MV-4-11 (cell line): ENCODE measurements at places on chromosomes 1 and 21.

DNA sequence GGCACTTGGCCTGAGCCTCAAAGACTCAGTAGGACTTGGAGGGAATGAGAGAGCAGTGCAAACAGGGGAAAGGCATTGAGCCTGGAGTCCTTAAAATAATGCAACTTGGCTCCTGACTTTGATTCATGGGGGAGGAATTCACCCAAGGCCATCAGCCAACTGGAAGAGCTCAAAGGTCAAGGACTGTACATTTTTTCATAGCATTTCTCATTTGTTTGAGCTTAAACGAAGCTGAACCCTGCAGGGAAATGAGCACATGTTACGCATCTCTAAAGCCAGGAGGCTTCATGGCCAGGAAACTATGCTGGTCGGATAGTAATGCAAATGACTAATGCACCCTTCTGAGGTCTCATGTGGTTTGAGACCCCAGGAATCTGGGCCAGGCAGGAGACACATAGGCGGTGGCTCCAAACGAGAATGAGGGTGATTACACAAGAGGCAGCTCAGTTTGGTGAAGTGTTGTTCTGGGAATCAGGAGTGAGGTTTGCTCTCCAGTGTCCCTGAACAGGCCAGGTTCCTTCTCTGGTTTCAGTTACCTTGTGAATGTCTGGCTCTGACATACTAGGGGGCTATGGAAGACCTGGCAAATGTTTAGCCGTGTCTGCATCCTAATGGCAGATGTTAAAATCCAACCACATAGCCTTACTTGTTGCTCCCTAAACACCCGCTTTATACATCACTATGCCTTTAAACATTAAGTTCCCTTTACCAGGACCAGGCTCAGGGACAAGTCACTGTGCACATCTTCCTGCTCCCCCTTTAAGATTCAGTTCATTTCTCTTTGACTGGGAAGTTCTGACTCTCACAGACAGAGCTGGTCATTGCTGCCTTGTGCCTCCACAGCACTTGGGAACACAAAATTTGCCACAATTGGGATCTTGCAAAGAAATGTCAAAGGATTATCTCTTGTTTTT, 503.9 kb upstream of the USP24 start:
- no peak for DNase-seq

- no peak for DNase-seq
Measured at GRCh38 chr21:32413697-32414578, 1.4 kb downstream of the EVA1C start.

DNA sequence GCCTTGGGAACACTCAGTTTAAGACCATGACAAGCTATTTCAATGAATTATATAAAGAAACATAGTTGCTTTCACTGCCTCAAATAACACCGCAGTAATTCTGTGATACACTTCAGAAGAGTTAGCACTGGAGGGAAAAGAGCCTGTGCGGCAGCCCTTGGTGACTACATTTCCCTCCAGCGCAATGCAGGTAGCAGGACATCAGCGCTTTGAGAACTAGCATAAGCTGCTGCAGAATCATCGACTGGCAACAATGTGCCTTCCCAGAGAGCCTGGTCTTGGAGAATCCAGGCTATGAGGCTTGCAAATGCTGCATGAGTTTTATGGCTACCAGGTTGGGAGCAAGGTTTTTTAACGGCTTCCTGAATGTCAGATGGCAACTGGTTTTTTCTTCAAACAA, 7.5 kb downstream of the NRIP1 start:
- DNase-seq, result no peak

GRCh38 chr21:45821998-45822397, 159.6 kb upstream of the COL6A1 start:
- DNase-seq, result no peak

DNA sequence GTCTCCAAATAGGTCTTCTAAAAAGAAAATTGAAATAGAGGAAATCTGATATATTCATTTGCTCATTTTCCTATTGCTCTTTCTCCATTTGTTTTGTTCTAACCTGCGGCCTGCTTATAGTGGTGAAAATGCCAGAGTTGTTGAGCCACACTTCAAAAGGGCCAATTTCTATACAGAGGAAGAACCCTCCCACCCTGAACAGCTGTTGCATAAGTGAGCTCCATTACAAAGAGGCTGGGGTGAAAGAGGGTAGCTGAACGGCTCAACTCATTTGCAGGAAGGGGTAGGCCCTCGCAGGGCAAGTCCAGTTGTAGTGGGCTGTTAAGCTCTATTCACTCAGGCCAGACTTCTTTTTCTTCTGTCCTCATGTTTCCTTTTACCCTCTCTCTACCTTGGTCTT, 8.8 kb downstream of the ADCY10 start:
- DNase-seq, result peak; percentile 46
